ENCODE measurements at places on chromosomes 5 and 9.
A peak's percentile ranks its signal among the peaks of the same experiment; 100 is the strongest.

GRCh38 chr5:92559781-92560180, 1021.2 kb downstream of the NR2F1-AS1 start:
- peak; percentile 59 for DNase-seq

GRCh38 chr9:27591093-27591492, 17.8 kb upstream of the C9orf72 start:
- DNase-seq, result no peak

DNA sequence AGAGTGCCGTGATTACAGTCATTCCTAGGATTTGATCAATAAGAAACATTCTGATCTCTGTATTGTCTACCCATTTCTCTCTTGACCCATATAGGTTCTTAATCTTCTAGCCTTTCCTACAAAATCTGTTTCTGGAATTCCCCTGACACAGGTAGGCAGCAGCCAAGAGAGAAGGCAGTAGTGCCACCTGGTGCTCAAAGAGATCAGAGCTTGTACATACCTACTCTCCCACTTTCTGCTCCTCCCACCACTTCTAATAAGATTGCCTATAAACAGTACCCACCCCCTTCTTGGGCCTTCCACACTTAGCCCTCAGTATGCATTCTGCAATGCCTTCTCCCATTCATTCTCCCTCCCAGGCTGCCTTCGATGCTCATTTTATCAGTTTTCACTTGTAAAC, 117.4 kb upstream of the RORB start:
- peak; percentile 51 for DNase-seq

GRCh38 chr5:90334741-90335140, 74.8 kb downstream of the CETN3 start:
- no peak for DNase-seq

- peak; percentile 20 for DNase-seq
Measured at GRCh38 chr9:124359855-124360678, 55.2 kb downstream of the PSMB7 start.

GRCh38 chr9:82498541-82499317, 510.2 kb downstream of the SPATA31D1 start:
- no peak for DNase-seq

DNA sequence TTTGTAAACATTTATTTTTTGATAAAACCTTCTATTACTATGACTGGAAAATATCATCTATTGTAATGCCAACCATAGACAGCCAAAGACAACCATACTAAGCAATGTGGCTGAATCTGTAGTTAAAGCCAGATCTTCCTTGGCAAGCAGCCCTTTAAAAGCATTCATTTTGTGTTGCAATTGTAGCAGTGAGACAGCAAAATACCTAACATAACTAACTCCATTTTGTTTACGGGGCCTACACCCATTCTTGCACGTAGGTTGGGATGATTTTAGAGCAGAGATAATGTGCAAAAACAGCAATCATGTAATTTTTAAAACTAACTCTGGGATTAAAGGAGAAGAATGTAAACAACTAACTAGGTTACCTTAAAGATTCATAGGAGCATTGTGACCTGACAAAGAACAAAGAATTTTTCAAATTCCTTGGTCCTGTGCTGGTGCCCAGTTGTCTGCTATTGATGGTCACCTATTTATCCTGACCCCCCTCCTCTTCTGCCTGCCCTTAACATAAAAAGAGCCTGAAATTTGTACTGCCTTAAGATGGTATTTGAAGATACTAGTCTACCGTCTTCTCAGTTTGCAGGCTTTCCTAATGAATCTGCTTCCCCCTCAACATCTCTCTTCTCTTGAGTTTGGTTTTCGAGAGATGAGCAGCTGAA, 10.6 kb downstream of the IFNA1 start:
- DNase-seq, result no peak

- no peak for DNase-seq
Measured at GRCh38 chr5:166497496-166498104, 1793.8 kb upstream of the WWC1 start.

DNA sequence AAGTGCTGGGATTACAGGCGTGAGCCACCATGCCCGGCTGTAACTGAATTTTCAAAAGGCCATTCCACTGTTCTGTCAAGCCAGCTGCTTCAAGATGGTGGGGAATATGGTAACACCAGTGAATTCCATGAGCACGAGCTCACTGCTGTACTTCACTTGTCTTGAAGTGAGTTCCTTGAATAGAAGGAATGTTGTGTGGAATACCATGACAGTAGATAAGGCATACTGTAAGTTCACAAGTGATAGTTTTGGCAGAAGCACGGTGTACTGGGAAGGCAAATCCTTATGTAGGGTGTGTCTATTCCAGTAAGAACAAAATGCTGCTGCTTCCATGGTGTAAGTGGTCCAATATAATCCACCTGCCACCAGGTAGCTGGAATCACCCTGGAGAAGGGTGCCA, 6.6 kb upstream of the PRXL2C start:
- no peak for DNase-seq

DNA sequence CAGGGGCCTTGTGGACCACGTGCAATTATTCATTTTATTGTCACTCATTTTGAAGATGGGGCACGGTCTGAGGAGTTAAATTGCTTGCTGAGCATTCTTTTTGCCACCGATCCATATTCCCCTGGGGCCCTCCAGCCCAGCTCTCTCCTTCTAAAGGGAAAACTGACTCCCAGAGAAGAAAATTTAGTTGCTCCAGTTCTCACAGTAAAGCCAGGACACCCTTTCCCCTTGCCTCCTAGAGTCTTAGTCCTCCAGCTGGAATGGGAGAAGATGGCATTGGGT, 1.0 kb upstream of the PANK3 start:
- peak; percentile 56 for DNase-seq

DNA sequence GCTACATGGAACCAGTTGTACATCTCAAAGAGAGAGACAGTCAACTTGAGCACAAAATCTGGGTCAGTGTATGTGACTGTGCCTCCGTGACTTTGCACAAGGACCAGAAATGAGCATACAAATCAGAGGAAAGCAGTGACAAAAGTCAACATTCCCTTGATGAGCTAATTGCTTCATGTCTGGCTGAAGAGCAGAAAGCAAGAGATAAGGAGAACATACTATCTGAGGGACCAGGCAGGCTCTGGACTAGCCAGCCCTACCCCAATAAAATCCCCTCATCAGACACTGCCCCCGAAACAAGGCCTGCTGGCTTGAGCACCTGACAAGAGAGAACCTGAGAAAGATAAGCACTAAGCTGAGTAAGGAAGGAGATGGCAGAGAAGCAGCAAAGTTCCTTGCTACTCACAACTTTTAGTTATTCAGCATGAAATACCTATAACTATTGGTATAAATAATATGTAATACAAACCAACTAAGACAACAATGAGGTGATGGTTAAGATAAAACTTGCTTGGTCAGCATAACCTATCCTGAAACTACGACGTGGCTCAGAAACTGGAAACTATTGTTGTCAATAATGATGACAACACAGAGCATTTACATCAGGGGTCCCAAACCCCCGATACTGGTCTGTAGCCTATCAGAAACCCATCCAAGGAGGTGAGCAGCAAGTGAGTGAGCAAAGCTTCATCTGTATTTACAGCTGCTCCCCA, 9.5 kb downstream of the SIL1 start:
- DNase-seq, result no peak

DNA sequence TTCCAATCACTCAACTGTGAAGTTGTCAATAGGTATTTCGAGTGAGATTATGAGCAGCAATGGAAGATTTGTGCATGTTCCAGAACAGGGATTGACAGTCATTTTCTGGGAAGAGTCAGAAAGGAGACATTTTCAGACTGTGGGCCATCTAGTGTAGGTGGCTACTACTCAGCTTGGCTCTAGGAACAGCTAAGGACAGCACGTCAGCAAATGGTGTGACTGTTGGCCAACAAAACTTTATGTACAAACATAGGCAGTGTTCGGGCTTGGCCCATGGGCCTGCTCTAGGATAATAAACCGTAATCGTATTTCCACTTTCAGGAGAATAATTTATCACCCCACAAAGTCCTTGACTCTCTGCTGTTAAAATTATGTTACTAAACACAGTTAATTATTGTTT, 143.6 kb downstream of the ADCY2 start:
- DNase-seq, result no peak

DNA sequence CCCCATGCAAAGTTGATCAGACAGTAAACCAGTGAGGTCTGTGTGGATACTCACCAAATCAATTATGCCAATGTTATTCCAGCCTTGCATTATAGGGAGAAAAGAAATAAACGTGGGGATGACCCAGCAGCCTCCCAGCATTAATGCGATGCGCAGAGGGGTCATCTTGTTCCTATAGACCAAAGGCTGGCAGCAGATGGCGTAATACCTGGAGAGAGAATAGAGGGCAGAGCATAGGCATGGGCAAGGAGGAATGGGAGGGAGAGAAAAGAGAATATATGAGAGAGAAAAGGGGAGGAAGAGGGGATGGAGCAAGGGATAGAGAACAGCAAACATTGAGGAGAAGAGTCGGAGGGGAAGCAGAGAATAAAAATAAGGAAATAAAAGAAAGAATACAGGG, 131.2 kb downstream of the HTR4 start:
- DNase-seq, result peak; percentile 35

DNA sequence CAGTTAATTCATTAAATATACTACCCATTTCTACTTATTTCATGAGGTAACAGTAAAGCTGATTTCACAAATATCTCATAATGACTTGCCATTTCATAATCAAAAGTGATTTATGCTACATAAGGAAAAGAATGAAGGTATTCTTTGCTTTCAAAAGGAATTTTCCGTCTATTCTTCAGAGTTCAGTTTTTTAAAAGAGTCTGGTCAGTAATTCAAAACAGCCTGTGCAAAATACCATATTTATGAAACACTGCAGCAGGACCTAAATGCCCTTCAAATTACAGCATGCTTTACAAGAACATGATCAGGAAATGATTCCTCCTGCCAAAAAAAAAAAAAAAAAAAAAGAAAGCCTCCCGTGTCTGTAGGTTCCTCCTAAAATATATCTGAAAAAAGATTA, 154.7 kb downstream of the KIAA0825 start:
- DNase-seq, result no peak

DNA sequence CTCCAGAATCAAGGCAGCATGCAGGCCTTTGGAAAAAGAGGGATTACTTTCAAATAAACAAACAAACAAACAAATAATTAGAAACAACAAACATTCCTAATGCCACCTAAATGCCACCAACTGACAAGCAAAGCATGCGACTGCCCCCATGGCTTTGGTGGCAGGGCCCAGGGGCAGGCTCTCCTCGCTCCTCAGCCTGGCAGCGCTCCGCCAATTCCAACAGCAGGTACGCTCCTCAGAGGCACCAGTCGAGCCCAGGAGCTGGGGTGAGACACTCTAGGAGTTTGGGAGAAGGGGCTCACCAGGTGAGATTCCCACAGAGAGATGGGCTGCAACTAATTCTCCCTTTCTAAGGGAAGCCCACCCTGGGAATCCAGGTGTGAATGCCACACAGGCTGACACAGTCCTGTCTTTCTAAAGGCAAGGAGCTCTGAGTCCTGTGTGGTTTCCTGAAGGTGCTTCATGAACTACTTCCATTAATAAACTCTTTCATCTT, 27.8 kb downstream of the CSF2 start:
- no peak for DNase-seq

DNA sequence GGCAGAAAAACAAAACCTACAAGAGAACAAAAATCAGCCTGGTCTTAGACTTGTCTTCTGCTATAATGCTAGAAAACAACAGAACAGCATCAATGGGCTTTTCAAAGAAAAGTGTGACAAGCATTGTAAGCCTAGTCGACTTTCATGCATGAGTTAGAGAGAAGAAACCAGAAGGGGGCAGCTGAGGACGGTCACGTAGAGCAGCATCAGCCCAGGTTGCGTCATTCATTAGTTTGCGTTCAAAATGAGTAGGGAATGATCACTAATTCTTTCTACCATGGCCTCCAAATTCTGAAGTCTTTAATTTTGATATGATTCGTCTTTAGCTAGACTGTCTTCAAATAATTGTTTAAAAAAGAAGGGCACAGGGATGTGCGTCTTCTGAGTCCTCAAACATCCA, 4.7 kb upstream of the ISCA1 start:
- DNase-seq, result peak; percentile 29

DNA sequence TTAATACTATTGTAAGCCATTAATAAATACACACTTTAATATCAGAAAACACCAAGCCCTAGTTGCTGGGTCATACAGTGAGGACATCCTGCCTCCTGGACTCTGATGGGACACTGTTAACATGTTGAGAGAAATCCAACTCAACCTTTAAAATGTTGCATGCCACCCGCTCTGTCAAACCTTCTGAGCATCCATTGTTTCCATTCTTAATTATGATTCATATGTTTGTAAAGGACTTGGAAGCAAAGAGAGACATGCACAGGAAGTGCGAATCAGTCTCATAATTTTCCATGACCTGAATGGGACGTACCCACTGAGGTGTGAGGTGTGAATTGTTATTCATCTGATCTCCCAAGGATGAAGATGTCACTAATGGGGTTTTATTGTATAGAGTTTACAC, 186.4 kb downstream of the CAAP1 start:
- no peak for DNase-seq

DNA sequence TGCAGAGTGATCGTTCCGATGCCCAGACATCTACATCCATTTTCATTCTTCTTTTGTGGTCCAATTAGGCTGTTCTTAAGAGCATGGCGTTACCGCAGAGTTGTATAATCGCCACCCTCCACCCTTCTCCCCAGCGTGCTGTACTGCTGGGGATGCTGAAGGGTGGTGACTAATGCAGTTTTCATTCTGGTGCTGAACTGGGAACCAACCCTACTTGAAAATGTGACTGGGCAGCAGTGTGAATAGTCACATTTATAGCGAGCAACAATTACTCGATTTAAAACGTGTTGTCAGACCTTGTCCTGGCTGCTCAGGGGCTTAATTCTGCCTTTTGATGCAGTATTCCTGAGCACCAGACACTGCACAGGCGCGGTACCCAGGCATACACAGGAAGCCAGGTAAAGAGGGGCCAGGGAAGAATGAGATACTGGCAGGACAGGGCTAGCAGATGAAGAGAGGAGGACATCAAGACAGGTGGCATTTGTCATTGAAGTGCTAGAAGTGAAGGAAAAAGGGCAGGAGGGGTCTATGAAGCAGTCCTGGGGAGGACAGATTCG, 719 bp upstream of the ISCA1 start:
- no peak for DNase-seq

- peak; percentile 83 for DNase-seq
Measured at GRCh38 chr9:37904445-37905130, 661 bp upstream of the SLC25A51 start.

DNA sequence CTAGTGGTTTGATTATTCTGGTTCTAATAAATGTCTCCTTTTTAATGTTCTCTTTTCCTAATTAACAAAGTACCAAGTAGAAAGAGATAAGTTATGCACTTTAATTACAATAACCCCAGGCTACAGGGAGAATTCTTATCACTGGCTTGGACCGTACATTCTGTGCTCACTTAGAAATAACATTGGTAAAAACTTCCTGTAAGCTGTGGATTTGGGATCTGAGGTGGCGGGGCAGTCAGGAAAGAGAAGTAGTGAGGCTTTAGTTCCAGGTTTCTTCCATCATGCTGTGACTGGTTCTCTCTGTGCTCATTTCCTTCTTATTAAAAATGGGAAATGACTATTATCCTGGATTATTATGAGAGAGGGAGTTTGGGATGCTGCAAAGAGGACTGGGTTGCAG, 142.0 kb downstream of the EGFLAM start:
- DNase-seq, result no peak

- DNase-seq, result peak; percentile 49
Measured at GRCh38 chr9:130870491-130871381, 25.9 kb downstream of the QRFP start.

GRCh38 chr9:106980551-106981101, 117.7 kb downstream of the ZNF462 start:
- no peak for DNase-seq

- peak; percentile 88 for DNase-seq
Measured at GRCh38 chr9:76987594-76988200, 31.8 kb upstream of the FOXB2 start.
